ENCODE measurements at places on chromosomes 1 and 21.

DNA sequence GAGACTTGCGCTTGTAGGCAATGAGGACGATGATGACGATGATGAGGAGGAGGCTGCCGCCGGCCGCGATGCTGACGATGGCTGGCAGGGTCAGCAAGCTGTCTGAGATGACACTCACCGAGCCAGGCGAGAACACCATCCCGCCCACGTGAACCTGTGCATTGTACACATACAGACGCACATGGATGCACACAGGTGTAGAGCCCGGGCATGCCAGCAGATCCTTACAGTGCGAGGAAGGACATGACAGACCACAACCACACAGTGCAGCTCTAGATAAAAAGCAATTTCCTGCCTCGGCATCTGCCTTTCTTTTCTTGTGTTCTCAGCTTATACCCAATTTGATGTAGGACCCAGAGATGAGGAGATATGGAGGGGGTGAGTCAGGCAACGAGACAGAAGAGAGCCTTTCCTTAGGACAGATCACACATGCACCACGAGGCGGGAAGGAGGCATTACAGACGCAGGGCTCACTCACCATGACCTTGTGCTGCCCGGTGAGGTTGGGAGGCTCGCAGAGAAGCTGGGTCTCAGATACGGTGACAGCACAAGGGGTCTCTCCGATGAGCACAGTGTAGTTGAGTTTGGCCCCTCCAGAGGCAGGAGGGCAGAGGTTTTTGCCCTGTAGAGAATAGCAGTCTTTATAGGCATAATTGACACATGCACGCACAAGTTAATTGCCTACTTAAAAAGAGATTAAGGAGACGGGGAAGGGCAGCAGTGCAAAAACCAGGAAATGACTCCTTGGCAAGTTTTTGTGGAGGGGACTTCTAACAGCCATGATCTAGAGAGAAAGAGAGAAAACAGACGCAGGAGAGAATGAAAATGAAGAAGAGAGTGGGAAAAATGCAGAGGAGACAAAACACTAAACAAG, 133.9 kb upstream of the CD34 start:
- DNase-seq = no peak

- peak; percentile 13 for DNase-seq
Observed at GRCh38 chr1:92747735-92748134, 37.2 kb downstream of the EVI5 start.

DNA sequence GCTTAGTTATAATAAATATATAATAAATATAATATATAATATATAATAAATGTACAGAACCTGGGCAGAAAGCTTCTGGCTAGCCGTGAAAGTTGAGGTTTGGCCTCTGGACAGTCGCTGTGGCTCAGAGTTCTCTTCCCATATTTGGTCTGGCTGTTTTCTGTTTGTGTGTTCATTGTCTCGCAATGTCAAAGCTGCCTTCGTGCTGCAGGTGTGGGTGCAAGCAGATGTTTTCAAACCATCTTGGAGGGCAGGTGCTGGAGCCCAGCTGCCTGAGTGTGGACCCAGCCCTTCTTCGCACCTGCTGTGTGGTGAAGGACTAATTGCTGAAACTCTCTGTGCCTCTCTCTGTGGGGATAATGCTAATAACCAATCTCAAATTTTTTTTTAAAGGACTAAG, 3.6 kb upstream of the CSTB start:
- DNase-seq = no peak

DNA sequence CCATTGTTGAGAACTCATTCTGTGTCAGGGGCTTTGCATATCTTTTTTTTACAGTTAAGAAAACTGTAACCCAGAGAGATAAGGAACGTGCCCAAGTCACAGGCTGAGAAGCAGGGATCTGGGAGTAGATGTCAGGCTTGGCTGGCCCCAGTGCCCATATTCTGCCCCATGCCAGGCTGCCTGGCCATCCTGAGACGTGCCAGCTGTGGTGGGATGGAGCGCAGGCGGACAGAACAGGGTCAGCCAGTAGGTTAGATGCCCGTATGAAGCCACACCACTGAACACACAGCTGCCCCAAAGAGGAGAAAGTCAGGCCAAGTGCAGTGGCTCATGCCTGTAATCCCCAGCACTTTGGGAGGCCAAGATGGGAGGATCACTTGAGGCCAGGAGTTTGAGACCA, 55.9 kb downstream of the SLC66A1 start:
- DNase-seq = no peak

GRCh38 chr1:17802164-17802563, 47.0 kb downstream of the ACTL8 start:
- DNase-seq = peak; percentile 12

- DNase-seq = no peak
Observed at GRCh38 chr1:92563457-92564216, 76.9 kb upstream of the GFI1 start.

DNA sequence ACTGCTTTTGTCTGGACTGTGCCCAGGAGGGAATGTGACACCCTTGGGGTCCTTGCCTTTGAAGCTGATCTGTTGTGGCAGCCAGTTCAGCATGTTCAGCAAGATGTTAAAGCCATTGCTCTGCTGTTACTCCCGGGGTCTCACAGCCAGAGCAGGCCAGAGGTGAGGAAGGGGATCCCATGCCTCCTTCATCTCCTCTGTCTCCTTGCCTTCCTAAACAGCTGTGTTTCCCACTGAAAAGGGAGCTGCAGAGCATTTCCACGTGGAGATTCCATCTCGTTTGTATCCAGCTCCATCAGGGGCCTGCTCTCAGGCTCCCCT, 135.8 kb upstream of the COL6A1 start:
- no peak for DNase-seq

- DNase-seq = no peak
Observed at GRCh38 chr21:15752763-15753407, 23.1 kb downstream of the USP25 start.

GRCh38 chr1:10620776-10621175, 146.0 kb downstream of the PEX14 start:
- DNase-seq = no peak

GRCh38 chr1:76465030-76465429, 390.5 kb downstream of the ST6GALNAC3 start:
- peak; percentile 13 for DNase-seq

DNA sequence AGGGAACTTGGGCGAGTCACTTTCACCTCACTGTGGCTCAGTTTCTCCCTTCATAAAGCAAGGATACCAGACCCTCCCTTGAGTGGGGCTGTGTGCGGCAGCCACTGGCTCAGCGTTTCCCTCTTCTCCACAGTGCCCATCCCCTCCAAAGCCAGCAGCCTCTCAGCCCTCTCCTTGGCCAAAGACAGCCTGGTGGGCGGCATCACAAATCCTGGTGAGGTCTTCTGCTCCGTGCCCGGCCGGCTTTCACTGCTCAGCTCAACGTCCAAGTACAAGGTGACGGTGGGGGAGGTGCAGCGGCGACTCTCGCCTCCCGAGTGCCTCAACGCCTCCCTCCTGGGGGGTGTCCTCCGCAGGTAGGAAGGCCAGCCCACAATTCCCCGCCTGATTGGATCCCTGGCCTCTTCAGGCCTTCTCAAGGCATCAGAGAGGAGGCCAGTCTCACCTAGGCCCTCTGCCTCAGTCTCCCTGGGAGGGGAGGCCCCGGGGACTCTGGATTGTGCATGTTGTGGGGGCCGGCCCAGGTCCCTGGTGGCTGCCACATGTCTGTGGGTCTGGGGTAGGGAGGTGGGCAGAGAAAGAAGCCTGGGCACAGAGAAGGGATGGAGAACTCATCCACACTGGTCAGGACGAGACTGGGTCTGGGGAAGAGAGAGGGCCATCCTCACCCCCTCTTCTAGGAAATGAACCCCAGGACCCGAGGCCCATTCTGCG, 15.2 kb downstream of the TFAP2E start:
- no peak for DNase-seq

- no peak for DNase-seq
Observed at GRCh38 chr1:204469304-204469703, 25.3 kb downstream of the PIK3C2B start.

- no peak for DNase-seq
Observed at GRCh38 chr1:25677193-25677773, 60.7 kb downstream of the MAN1C1 start.

DNA sequence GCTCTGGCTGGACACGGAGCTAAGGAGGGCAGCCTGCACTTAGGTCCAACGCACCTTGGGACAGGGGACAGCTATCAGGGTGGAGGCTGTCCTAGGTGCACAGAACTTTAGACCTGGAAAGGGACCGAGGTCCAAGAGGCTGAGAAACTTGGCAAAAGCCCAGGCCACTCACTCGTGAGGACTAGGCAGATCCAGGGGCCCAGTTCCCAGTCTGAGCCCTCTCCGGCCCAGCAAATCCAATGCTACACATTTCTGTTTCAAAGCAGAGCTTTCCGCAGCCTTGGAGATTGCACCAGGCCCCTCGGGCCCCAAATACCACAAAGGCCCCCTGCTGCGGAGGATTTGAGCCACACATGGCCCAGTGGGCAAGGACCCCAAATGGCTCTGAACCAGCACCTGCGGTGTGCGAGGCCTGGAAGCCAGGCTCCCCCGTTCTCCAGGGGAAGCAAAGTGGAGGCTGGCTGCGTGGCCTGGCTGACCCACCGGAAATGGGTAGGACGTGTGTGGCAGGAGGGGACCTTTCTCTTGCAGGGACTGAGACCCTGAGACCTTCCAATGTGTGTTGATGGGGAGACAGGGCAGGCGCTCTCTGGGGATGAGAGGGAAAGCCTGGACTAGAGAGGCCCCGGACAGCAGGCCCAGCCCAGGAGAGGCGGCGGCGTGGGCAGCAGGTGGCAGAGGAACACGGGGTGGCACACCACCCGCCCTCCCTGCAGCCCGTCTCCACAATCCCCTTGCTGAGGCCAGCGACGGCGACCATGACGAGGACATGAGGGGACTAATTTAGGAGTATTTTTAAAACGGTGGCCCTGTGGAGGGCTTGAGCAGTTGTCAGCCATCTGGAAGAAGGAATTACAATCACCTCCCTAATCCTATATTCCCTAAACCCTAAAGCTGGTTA, 118.7 kb downstream of the CASZ1 start:
- DNase-seq = no peak

DNA sequence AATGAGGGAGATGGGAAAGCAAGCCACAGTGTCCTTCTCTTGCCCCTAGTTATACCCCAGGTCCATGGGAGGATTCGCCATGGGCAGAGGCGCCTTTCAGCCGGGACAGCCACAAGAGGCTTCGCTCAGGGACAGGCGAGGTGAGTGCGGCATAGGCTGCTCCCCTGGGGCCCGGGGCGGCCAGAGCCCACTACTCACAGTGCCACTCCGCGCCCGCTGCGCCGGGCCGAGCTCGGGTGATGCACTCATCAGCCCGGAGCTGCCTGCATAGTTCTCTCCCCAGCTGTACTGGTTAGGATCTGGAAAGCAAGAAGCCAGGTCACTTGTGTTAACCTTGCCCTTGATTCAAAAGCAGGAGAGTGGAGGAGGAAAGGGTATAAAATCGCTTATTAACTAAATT, 8.4 kb downstream of the PANK4 start:
- no peak for DNase-seq

DNA sequence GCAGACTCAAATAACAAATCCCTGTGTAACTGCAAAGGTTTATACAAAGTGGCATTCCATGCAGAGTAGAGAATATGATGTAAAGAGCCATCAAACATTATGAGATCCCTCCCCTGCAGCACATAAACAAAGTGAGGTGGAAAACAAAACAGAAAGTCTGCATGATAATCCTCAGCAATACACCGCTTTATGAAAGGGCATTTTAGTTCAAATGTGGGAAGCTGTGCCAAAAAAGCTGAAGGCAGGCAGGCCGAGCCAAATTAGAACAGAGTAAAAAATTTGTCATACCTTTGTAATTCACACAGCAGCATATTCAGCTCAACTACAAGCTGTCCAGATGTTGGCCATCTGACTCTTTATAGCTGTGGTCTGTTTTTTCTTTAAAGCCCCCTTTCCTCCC, 113.5 kb downstream of the LHX9 start:
- peak; percentile 28 for DNase-seq

GRCh38 chr1:159121526-159121925, 45.0 kb upstream of the AIM2 start:
- no peak for DNase-seq

DNA sequence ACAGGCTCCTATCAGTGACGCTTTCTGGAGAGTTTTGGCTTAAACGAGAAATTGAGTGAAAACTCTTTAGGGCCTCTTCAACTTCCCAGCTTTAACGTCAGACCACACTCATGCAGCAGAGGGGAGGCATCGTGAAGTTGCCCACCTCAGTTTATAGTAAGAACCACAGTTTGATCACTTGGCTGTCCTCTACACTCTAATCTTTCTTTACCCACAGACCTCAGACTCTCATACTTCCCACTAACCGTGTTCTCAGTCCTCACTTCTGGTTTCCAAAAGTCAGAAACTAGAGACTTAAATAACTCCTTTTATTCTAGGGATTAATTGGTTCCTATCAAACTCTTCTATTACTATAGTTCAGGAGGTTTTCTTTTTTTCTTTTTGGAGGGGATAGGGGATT, 302.2 kb downstream of the NTNG1 start:
- no peak for DNase-seq

DNA sequence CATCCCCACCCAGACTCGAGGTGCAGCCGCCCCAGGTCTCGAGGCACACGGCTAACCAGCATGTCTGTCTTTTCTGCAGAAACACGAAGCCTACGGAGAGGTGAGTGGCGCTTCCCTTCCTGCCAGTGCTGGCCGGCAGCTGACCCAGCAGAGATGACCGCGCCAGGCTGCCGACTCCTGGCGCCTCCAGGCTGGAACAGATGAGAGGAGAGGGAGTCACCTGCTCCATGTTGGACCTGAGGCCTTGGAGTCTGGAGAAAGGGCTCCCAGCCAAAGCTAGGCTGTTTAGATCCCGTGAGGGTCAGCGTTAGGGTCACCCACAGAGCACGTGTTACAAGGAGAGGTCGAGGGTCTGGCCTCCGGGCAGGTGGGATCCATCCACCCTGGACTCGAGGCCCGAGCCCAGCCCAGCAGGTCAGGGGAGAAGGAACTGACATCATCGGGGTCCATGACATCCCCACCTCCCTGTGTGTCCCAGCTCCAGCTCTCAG, 14.9 kb downstream of the COL6A2 start:
- no peak for DNase-seq

GRCh38 chr1:17032741-17033140, 21.0 kb upstream of the ATP13A2 start:
- no peak for DNase-seq

DNA sequence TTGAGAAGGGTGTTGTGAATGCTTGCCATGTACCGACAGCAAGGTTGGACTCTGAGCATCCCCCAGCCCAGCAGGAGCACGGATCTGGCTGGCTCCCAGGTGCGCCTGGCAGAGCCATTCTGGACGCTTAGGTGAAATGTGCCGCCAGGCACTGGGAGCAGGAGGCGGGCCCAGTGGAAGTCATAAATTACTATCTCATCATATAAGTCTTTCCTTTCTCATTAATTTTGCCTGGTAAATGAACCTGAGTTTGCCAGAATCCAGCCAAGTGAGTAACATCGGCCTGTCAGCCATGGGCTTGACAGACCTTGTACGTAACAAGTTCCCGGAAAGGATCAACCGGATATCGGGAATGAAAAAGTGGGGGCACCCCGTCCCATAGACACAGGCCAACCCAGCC, 179.5 kb upstream of the ARHGEF16 start:
- DNase-seq = no peak
